Activated CD4-positive, alpha-beta T cell treated with anti-CD3 and anti-CD28 coated beads, Interleukin-10, Interleukin-2, amounts not matched to agents 100 ng/mL and 50 ng/mL, durations not matched to agents 16 hours and 8 hours (primary cell): ENCODE measurements at places on chromosomes 5 and 9.
A peak's percentile ranks its signal among the peaks of the same experiment; 100 is the strongest.

GRCh38 chr9:68508547-68508946 is 32.1 kb downstream of the TMEM252 start:
- DNase-seq = no peak

DNA sequence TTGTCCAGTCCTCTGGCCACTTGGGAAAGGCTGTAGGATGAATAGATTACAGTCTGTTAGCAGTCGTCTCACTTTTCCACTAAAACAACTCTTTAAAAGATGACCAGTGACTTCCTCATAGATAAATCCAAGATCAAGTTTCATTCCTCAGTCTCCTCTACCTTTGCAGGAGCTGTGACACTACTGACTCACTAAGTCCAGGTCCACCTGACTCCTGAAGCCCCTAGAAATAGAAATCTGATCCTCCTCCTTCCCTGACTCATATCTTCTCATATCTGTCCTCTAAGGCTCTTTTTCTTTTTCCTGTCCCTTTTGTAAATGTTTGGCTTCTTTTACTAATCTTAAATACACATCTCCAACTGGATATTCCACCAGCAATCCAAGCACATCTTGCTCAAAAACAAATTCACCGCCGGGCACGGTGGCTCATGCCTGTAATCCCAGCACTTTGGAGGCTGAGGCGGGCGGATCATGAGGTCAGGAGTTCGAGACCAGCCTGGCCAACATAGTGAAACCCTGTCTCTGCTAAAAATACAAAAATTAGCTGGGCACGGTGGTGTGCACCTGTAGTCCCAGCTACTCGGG is 2.6 kb downstream of the CCDC125 start:
- no peak for DNase-seq

- no peak for DNase-seq
These were observed 456.0 kb downstream of the PRDM9 start for GRCh38 chr5:23963449-23963848.

- no peak for DNase-seq
These were observed 151.1 kb downstream of the DOCK2 start for GRCh38 chr5:169788168-169788567.

- DNase-seq = no peak
These were observed 1.4 kb upstream of the COL27A1 start for GRCh38 chr9:114153761-114154599.

DNA sequence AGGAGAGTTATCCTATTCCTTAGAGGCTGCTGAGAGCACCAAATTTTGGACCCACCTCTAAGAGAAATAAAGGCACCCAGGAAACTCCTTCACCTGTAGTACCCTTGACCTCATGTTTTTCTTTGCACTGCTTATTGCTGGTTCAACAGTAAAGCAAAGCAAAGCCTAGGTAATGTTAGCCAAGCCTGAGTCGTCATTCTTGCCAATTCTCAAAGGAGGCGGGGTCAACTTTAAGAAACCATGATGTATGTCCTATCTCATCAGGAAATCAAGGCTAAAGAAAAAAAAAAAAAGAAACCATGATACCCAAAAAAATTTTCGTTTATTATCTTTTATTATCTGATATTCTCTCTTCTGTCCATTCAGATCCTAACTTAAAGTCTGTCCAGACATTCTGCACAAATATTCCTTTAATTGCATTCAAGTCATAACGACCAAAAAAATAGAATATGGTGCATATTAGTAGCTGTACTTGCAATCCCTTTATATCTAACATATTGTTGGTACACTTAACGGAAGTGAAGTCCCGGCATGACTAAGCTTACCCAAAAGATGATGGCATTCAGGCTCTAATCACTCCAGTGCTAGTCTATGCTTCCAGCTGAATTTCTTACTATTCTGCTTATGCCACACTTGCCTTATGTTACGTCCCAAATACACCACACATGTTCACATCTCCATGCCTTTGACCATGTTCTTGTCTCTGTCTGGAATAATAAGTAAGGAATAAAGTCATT is 1.8 kb downstream of the AUH start:
- DNase-seq = peak; percentile 66

- DNase-seq = no peak
These were observed 44.6 kb upstream of the FCN1 start for GRCh38 chr9:134962065-134962972.

- no peak for DNase-seq
These were observed 324.2 kb upstream of the TRPC7 start for GRCh38 chr5:136689552-136689951.

DNA sequence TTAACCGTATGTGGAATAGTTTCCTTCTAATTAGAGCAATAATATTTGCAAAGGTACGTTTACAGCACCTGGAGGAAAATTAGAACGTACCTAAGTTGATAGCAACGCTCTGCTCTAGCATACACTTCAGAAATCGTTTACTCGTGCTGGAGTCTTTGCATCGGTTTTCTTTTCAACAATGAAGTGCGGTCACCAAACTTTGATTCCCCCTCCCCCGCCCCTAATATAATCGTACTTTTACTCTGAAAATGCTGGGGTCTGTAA is 506 bp downstream of the ADAMTS19 start:
- DNase-seq = no peak

DNA sequence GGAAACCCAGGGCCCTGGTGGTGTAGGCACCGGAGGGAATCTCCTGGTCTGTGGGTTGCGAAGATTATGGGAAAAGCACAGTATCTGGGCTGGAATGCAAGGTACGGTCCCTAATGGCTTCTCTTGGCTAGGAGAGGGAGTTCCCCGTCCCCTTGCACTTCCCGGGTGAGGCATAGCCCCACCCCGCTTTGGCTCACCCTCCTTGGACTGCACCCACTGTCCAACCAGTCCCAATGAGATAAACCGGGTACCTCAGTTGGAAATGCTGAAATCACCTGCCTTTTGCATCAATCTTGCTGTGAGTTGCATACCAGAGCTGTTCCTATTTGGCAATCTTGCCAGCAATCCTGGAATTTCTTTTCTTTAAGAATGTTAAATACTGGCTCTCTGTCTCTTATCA is 1429.1 kb downstream of the MAT2B start:
- no peak for DNase-seq

GRCh38 chr9:134732392-134733110 is 90.9 kb downstream of the COL5A1 start:
- DNase-seq = no peak

DNA sequence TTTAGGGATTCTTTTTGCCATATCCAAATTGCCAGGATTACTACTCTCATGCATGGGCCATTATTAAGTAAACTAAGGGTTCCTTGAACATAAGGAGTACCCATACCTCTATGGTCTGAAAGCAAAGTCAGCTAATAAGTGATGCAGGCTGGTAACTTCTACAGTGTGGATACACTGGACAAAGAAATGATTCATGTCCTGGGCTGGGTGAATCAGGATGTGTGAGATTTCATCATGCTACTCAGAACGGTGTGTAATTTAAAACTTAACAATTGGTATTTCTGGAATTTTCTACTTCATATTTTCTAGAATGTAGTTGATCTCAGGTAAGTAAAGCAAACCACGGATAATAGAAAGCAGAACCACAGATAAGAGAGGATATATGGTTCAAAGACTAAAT is 428.8 kb downstream of the CHSY3 start:
- no peak for DNase-seq

DNA sequence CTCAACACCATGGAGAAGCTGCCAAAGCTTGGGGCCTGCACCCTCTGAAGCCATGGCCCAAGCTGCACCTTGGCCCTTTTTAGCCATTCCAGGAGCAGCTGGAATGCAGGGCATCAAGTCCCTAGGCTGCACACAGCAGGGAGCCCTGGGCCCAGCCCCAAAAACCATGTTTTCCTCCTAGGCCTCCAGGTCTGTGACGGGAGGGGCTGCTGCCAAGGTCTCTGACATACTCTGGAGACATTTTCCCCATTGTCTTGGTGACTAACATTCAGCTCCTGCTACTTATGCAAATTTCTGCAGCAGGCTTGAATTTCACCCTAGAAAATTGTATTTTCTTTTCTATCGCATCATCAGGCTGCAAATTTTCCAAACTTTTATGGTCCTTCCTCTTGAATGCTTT is 64.6 kb downstream of the ELOVL7 start:
- DNase-seq = no peak

GRCh38 chr5:179599100-179599499 is 24.4 kb downstream of the HNRNPH1 start:
- no peak for DNase-seq

GRCh38 chr5:932151-932627 is 39.5 kb downstream of the TRIP13 start:
- no peak for DNase-seq

DNA sequence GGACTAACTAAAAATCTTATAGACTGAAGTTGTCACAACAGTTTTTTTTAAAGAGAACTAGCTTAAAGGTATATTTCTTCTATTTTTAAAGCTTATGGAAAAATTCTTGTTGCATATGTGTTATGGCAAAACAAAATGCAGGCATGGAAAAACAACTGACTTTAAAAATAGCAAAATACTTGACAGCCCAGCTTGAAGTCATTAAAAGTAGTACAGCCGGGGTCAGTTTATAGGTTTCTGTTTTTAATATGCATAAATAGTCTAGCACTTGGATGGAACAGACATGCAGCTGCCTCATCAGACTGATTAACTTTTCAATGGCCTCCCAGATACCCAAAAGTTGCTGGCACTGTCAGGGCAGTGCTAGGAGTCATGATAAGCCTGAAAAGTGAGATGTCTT is 22.3 kb upstream of the ARL15 start:
- DNase-seq = no peak

DNA sequence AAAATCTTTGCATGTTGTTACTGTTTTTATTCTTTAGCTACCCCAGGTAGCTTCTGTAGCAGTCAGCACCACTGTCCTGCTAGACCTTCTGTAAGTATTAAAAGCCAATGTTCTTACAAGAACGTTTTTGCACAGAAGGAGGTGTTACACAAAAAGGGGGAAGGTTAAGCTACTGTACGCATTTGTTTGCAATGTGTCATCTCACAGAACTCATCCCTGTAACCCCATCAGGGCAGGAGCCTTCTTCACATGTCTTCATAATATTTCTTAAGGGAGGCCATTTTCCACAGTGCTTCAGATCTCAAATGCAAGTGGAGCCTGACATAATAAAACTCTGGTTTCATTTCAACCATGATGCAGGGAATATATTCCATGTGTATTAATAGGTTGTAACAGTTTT is 67.9 kb downstream of the OSMR start:
- DNase-seq = no peak

- DNase-seq = no peak
These were observed 157.2 kb upstream of the RETREG1 start for GRCh38 chr5:16773991-16774390.
